ENCODE measurements at places on chromosomes 6 and 20. TPM values are rescaled to one million over a fixed set of nuclear protein-coding genes. Genes with fewer than 3 reads are reported as not detected.

PEX7 gene
- 5.6 TPM for total RNA-seq

GRCh38 chr6:142845624-142846458 is 99.1 kb downstream of the HIVEP2 start:
- peak; percentile 90 for DNase-seq

SLC13A3 gene
- 1.6 TPM for total RNA-seq

GRCh38 chr6:56314683-56315523 is 67.5 kb upstream of the COL21A1 start:
- no peak for DNase-seq

TOX2 gene
- 24.3 TPM for total RNA-seq

ELMO2 gene
- total RNA-seq, result 57.0 TPM

DNA sequence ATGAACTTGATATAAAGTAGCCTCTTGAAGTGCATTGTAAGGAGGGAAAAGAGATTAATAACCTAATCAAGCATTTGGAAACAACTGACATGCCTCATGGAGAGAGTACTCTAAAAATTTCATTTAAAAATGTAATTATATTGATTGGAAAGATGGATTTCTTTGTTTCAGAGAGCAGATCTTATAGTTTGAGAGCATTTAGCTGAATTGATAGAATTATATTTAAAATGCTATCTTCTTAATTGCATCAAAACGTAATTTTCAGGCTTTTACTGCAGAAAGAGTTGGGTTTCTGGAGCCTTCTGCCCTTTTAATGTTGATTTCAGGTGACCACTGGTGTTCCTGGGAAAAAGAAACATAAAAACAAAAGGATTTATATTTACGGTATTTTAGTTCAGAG is 130.6 kb downstream of the EDN3 start:
- no peak for DNase-seq

DNA sequence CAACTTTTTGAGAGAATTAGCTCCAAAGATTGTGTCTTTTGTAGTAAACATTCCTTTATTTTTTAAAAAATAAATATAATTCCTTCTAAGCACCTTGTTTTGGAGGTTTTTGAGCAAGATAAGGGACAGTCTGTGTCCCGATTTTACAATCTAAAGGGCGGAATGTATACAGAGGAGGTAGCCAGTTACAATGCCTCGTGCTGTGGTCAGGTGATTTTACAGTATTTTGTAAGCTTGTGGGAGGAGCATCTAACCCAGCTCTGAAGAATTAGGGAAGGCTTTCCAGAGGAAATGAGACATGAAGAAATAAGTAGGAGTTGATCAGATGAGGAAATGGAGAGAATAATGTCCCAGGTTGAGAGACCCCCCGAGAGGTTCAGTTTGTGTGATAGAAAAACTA is 1.3 kb downstream of the HINT3 start:
- DNase-seq, result no peak

GRCh38 chr6:40760887-40761286 is 173.7 kb upstream of the LRFN2 start:
- no peak for DNase-seq

STK38 gene
- total RNA-seq, result 27.8 TPM

GRCh38 chr20:53425941-53426340 is 167.7 kb downstream of the ZNF217 start:
- no peak for DNase-seq

DNA sequence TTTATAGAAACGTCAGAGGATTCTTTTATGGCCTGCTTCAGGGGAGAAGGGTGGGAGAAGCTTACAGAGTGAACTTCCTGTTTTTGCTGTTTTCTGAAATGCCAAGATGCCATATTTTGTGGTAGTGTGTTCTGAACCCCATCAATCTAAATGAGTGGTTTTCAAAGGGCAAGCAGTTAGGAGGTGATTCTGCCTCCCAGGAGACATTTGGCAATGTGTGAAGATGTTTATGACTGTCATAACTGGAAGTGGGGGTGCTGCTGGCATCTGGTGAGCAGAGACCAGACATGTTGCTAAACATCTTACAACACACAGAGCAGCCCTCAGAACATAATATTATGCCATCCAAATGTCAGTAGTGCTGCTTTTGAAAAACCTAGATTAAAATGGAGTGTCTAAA is 6.0 kb upstream of the PRL start:
- no peak for DNase-seq

DNA sequence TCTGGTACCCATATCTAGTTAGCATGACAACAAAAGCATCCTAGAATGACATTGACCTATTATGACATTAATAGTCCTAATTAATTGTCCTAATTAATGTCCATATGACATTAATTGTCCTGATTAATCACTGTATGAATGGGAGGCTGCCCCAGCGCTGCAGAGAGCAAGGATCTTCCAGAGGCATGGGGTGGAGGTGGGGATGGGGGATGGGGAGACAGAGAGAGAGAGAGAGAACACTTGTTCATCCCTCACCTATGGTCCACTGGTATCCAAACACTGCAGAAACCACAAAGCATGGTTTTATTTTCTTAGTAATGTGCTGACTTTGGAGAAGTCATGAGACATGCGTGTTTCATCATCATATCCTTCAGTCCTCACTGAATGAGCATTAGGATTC is 235.1 kb downstream of the FNDC1 start:
- no peak for DNase-seq

- DNase-seq, result no peak
Observed at GRCh38 chr6:45436544-45437438, 59.1 kb upstream of the SUPT3H start.

DUSP15 gene
- total RNA-seq, result 2.4 TPM

- peak; percentile 87 for DNase-seq
Observed at GRCh38 chr20:62929051-62929538, 2.8 kb upstream of the DIDO1 start.

DNA sequence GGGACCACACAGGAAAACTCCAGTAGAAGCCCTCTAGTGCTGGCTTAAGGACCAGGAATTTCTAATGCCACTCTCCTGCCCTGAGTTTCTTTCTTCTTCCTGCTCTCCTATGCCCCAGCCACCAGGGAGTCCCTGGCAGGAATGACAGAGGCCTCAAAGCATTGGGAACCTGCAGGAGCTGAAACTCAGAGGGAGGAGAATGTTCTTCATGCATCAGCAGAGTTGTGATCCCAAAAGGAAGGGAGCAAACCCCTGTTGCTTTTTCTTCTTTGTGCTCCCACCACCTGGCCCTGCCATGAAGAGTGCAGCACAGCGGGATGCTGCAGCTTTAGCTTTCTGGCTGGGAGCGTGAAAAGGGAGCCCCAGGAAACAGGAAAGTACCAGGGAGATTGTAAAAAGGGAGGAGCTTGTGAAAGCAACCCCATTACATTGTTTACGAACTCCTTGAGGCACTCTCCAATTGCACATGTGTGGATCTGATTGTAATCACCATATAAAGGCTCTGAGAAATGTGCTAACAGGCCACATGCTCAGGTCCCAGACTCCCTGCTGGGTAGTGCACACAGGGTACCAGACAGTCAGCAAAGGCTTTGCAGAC is 34.7 kb upstream of the FKBP1A start:
- DNase-seq, result no peak

DNA sequence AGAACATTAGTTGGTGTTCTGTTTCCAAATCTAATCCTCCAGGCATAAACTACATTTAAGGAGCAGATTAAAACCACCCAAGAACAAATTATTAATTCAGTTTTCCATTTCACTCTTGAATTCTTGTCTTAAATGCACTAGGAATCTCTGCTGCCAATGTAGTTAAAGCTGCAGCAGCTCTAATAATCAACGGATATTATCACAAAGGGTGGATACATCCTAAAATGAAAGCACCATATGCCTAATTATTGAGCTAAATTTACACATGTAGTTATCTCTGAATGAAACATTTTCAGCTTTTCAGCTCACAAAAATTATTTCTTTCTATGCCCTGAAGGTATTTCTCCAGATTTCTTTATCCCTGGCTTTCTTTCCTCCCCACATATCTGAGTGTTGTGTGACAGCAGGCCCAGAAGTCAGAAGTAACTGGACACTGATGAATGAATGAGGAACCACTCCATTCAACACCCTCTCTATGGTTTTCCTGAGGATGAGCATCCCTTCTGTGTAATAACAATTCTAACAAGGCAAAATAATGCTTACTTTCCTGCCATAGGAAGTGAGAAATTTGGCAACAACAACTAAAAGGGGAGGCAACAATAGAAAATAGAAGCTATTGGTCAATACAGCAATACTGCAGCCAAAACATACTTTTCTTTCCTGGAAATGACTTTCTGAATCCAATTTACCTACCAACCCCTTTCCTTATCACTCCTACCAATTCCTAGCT is 14.9 kb downstream of the MAN1A1 start:
- no peak for DNase-seq

DNA sequence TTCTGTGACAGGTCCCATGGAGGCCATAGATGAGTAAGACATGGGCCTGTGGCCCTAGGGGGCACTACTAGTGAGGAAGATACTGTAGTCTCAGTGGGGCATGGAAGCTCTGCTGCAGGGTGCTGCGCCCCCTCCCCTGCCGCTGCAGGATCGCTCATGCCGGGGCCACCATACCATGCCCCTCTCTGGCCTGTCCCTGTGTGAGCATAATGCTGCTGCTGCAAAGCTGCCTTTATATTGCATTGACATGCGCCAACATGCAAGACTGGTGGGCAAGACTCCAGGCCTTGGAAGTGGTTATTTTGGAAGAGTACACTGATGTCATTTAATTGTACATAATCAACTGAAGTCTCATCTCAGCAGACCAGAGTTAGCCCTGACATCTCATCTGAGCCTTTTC is 60.0 kb downstream of the TOX2 start:
- no peak for DNase-seq

OVOL2 gene
- 6.7 TPM for total RNA-seq

DNA sequence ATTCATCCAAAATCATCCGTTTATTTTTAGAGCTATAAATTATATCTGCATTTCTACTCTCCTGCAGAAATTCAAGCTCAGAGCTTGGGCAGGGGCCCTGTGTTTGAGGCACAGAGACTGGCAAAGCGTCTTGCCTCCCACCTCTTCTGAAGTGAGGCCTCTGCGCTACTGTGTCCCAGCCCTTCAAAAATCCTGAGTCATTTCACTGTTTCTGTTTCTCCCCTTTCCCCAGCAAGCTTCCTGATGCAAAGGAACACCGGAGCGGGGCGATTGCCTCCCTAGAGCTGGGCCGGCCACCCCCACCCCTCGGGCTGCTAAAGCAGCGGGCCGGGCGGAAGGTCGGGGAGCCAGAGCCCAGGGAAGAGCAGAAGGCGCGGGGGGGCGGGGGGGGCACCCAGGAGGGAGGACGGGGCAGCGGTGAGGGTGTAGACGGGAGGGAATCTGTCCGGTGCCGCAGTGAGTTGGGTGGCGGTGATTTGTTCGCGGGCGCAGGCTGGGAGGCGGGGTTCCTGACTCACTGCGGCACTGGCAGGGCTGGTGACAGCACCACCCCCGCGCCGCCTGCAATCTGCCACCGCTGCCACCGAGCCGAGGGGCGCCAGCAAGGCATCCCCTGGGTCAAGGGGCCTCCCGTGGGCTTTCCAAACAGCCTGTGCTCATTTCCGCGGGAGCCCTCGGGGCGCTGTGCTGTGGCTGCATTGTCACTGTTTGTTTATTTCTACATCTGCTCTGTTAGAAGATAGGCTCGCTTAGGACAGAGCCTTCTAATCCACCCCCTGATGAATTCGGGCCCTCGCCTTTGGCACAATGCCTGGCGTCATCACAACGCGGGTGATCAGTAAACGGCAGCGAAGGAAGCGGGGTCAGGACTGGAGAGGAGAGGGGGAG is 46.5 kb upstream of the SNAP25 start:
- DNase-seq, result peak; percentile 72

RBPJL gene
- total RNA-seq, result not detected

TAGAP gene
- total RNA-seq, result 12.9 TPM

TP53TG5 gene
- not detected for total RNA-seq

GRCh38 chr20:37311710-37312355 is 22.4 kb downstream of the MANBAL start:
- no peak for DNase-seq

GRCh38 chr20:62678553-62678952 is 30.1 kb upstream of the NTSR1 start:
- DNase-seq, result no peak

PRSS35 gene
- total RNA-seq, result 1.3 TPM

PHACTR1 gene
- 72.8 TPM for total RNA-seq

GRCh38 chr6:157265186-157265585 is 58.1 kb downstream of the TMEM242 start:
- DNase-seq, result peak; percentile 46

TPX2 gene
- 1.6 TPM for total RNA-seq

- peak; percentile 74 for DNase-seq
Observed at GRCh38 chr6:84764332-84765049, at the start of gene TBX18. Gene TBX18, minus strand, starts transcription at chr6:84764598. Its CDS starts 417 bp downstream, at chr6:84764181.

ZC3H12D gene
- 2.1 TPM for total RNA-seq

SLC17A5 gene
- 26.5 TPM for total RNA-seq

PRDM1 gene
- total RNA-seq, result 17.5 TPM

DNA sequence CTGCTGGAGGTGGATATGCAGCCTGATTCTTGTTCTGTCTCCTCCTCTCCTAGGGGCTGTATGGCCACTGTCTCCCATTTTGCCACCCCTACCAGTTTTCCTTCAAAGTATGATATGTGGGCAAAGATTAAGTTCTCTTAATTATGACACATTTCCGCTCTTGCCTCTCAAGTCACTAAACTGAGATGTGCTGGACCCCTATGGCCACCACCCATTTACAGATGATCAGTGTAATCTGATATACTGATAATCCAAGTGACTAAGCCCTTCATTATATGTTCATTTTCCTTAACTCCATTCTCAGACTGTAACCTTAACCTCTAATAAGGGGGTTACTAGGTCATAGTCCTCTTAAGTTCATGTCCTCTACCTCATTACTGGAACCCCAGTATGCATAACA is 711 bp upstream of the C20orf141 start:
- DNase-seq, result no peak

WFDC12 gene
- 1.8 TPM for total RNA-seq

DNA sequence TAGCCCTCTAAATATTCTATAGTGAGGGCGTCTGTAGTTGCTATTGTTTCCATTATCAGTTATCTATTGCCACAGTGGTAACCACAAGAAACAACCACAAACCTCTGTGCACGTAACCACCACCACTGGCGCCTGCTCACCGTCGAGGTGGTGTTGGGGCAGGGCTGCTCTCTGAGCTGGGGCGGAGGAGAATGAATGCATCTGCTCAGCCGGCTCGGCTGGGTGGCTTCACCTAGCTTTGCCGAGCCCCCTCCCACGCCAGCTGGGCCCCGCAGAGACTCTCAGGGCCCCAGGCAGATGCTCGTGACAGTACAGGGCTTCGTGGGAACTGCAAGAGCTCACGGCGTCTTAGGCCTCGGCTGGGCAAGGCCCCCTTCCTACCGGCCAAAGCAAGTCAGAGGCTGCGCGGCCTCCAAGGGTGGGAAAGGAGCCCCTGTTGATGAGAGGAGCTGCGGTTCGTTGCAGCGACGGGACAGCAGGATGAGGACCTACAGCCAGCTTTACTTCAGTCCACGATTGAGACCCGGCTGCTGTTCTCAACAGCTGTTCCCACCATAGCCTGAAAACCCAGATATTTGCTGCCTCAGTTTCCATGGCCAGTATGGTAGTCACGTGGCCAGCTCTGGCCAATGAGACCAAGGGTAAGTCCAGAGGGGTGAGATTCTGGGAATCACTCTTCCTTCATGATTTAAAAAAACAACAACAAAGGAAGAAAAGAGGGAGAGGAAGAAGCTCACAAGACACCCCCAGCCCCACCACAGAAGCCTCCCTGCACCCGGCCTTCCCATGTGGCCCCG is 120.2 kb upstream of the AFDN start:
- peak; percentile 47 for DNase-seq
